ENCODE measurements at places on chromosomes 5 and 9.

- no peak for DNase-seq
Observed at GRCh38 chr5:131986161-131986912, 25.1 kb downstream of the ACSL6 start.

- no peak for DNase-seq
Observed at GRCh38 chr5:83368319-83368718, 103.2 kb upstream of the VCAN start.

GRCh38 chr9:68798423-68798822, 93.4 kb downstream of the PIP5K1B start:
- no peak for DNase-seq

DNA sequence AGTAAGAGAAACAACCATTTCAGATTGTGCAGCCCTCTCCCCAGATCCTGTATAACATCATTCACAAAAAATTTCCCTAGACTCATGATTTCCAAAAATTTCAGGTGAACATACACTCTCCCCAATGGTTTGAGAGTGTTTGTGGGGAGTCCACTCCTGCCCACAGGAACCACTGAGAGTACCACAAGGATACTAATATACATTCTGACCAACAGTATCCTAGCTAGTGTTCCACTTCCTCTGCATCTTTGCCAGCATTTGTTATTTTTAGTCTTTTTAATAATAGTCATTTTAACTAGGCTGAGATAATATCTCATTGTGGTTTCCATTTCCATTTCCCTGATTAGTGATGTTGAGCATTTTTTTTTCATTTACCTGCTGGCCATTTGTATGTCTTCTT, 155.4 kb downstream of the DTWD2 start:
- DNase-seq = no peak

GRCh38 chr5:57302164-57302563, 128.3 kb downstream of the GPBP1 start:
- no peak for DNase-seq

- no peak for DNase-seq
Observed at GRCh38 chr5:95083606-95084005, 201.3 kb downstream of the MCTP1 start.

DNA sequence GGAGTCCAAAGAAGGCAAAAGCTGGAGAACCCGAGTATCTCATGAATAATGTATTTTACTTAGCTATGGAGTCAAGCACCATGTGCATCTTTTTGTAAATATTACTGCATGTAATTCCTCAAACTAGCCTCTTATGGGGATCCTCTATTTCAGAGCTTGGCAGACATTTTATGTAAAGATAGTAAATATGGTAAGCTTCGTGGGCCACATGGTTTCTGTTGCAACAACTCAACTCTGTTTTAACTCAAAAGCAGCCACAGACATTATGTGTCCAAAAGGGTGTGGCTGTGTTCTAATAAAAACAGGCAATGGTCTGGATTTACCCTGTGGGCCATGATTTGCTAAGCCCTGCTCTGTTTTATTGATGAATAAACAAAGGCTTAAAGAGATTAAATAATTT, 17.3 kb downstream of the DAPK1 start:
- no peak for DNase-seq

GRCh38 chr5:139079991-139080610, 118.1 kb downstream of the SIL1 start:
- DNase-seq = no peak

DNA sequence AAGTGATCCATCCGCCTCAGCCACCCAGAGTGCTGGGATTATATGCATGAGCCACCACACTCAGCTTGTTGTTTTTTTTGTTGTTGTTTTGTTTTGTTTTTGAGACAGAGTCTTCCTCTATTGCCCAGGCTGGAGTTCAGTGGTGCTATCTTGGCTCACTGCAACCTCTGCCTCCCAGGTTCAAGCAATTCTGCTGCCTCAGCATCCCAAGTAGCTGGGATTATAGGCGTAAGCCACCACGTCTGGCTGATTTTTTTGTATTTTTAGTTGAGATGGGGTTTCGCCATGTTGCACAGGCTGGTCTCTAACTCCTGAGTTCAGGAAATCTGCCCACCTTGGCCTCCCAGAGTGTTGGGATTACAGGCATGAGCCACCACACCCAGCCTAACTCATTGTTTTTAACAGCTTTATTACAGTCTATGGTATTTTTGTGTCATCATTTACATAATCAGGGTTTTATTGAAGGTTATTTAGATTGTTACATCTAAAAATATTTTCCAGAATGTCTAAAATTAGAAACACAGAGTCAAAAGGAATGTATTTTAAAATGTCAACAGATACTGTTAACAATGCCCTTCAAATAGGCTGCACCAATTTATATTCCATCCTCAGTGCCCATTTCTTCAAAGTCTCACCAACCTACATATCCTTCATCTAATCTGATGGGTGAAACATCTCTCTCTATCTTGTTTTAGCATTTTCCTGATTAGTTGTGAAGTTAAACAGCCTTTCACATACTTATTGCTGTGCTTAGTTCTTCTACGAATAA, 18.6 kb downstream of the KIF3A start:
- no peak for DNase-seq

DNA sequence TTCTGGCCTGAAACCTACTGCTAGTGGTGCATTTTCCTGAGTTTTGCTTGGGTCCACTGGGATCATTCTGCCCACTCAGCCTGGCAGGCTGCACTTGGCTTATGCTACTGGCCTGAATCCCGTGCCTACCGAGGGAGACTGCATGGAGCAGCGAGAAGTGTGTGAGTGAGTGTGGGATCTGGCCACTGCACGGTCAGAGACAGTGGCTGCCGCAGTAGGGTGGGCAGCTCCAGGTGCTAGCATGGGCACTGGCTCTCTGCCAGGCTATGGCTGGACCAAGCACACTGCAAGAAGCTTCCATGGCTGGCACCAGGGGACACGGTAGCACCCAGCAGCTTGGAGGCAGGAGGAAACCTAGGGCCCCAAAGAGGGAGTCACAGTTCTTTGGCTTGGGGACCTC, 1058.7 kb upstream of the ACO1 start:
- DNase-seq = no peak

- DNase-seq = no peak
Observed at GRCh38 chr5:14593326-14594021, 11.9 kb downstream of the OTULINL start.

DNA sequence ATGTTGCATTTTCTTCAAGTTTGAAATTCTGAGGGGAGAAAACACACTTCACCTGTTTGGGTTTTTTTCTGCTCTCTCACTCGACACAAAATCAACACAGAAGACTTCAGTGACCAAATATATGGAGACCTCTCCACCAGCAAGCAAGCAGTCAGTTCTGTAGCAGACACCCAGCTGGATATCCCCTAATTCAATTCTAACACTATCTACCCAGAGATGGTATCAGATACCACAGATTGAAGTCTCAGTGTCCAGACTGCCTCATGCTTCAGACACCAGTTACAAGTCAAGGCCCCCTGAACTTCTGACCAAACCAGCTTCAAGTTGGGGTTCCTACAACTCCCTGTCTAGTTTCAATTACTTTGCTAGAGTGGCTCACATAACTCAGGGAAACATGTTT, 97.8 kb downstream of the INVS start:
- DNase-seq = no peak

- no peak for DNase-seq
Observed at GRCh38 chr5:73805449-73805848, 179.5 kb downstream of the ARHGEF28 start.

DNA sequence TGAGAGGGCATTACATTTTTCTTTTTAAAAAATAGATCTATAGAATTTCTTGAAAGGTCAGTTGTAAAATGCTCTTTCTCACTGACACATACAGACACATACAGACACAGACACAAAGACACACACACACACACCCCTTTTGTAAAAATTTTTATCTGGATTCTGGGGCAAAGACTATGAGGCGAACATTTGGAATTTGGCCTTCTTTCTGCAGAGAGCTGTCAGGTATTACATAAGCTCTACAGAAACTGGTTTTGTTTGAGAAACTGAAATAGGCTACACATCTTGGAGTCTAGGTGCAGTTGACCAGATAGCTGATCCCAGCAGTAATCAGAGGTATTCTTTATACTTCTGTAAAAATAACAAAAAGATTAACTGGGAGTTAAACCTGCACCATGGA, 315.9 kb upstream of the RPS23 start:
- DNase-seq = no peak

DNA sequence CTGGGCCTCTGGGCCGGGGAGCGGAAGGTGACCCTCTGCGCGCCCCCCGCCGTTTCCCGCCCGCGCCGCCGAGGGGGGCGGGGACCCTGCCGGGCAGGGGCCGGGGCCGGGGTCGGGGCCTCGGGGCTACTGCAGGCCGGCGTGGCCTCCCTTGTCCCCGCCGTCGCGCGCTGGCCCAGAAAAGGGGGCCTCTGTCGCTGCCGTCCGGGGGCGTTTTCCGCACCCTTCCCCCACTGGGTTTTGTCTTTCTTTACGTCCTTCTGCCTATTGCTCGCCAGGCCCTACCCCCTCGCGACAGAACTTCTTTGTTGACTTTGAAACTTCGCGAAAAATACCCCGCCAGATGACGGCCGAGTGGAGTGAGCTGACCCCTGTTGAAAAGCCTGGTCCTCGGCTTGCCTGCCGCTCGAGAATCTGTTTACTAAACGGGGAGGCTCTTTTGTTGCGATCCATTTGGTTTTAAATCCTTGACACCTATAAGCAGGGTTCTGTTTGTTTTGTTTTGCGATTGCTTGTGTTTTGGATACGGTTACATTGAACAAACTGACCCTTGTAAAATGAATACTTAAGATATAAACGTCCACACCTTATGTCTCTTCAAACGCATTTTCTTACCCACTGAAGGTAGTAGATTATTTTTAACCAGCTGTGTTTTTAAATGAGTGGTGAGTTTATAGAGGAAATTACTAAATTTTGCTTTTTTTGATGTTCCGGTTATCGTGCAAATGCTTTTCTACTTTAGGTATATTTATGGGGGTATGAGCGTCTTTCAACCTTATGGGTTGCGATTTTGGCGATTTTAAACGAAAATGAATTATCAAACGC, 765 bp downstream of the MARCHF6 start:
- no peak for DNase-seq

DNA sequence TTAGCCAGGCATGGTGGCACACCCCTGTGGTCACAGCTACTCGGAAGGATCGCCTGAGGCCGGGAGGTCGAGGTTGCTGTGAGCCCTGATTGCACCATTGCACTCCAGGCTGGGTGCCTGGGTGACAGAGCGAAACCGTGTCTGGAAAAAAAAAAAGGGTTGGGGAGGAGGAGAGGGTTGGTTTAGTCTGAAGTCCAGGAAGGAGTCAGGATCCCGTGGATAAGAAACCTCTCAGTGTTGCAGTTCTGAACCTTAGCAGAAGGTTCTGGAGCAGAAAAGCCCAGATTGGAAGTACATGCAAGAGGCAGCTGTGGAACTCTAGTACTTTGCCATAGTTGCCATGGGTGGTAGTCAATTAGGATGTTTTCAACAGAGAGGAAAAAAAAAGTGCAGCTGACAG, 125.2 kb upstream of the CPEB4 start:
- DNase-seq = no peak

DNA sequence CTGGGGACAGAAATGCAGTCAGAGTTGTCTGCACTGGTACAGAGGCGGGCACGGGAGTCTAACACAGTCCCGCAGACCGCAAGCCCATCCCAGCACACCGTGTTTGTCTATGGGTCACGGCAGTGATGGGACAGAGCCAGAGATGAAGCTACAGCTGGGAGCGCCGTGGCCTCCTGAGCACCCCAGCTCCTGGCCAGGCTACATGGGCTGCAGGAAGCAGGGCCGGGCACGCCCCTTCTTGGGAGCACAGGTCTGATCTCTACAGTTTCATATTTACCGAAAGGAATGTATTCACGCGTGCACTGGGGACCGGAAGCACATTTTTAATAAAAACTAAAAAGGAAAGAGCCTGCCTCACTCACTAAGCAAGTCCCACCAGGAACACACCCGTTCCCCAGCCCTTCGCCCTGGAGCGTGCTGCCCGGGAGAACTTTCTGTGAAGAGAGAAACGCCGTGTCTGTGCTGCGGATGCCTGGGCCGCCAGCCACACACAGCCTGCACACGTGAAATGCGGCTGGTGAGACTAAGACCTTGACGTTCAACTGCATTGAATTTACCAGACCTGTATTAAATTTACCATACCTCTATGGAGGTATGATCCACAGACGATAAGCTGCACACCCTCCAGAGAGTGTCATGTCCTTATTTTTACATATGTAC, 81.1 kb downstream of the VAV2 start:
- no peak for DNase-seq

DNA sequence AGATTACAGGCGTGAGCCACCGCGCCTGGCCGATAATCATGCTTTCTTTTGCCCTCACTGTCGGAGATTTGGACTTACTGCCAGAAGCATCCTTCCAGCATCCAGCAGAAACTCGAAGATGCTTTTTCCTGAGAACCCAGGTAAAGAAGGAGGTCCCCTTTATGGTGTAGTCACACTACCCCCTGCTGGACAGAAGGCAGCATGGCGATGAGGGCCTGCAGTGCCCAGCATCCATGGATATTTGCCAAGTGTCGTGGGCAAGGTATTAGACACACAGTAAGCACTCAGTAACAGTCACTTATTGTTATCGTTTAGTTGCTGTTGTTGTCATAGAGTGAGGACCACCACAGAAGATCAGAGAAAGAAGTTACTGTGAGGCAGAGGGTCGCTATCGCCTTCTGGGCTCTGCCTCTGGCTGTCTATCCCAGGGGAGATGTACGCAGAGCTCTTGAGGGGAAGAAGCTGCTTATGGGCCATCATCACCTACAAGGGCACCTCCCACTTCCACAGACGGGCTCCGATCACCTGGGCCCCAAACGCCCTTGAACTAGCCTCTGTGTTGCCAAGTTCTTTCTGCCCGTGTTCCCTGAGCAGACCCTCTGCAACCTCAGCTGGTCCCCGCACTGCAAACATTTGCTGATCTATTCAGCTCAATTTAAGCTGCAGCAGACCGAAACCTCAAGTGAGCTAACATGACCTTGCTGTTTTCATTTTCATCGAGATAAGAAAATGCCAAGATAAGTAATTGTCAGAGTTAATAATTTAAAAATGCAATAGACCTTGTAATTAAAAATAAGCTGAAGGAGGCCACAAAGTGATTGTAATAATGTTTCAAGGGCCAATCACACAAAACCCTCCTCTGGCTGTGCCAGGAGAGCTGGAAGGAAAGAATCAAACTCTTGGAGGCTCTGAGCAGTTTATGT, 23.9 kb downstream of the C5orf15 start:
- DNase-seq = no peak

- no peak for DNase-seq
Observed at GRCh38 chr5:133371371-133372155, 240.8 kb downstream of the FSTL4 start.

GRCh38 chr5:123671042-123671441, 159.1 kb downstream of the CSNK1G3 start:
- DNase-seq = no peak

DNA sequence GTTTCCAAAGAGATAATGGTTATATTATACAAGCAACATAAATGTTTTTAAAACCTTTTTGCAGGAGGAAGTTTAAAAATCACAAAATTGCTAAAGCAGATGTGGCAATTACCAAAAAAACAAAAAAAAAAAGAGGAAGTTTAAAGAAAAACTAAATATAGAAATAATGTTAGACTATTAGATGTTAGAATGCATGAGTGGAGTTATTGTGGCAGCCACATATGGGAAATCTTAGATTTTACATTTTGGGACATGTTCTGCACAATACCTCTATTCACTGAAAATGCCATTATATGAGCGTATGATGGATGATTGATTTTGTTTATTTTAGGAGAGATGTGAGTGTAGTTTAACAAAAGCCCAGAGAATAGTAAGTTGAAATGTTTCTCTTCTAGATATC, 31.2 kb upstream of the DTWD2 start:
- no peak for DNase-seq
